ENCODE measurements at places on chromosomes 7 and 10.

DNA sequence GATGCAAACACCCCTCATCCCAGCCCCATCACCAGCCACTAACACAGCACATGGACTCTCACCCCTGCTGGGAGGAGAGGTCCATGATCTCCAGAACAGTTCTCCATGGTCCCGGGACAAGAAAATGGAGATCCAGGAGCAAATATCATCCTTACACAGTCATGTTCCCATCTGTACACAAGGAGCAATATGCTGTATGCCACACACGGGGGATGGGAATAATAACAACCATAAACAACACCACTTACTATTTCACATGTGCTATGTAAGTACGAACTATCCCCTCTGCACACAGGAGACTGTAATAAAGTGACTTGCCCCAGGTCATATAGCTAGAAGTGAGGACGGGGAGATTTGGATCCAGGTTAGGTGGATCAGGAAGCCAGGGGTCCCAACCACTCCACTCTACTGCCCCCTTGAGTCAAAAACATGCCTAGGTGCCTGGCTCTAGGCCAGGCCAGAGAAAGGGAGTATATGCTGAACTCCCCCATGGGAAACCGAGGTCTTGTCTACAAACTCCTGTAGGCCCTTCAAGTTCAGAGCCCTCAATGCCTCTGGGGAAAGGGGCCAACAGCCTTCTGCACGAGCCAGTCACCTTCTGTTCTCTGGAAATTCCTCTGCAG is 34.1 kb downstream of the LRRC20 start:
- peak; percentile 56 for DNase-seq

DNA sequence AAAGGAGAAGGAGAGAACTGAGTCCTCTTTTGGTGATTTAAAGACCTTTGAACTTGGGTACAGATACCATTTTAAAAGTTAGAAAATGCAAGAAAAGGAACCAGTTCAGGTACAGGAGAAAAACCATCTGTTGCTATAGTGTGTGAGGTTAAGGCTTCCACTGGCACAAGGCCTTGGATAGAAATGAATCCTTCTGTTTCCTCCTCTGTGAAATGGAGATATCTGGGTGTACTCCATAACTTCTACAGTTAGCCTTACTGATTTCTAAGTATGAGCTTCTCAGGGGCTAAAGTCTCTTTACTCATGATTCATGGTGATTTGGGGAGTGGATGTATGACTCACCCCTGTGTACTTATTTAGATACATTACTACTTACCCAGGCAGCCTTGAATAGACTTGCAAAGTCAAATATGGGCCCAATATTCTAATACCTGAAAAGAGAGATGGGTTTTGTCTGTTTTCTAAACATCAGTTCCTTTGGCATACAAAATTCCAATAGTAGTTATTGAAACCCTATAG is 117.2 kb upstream of the ADO start:
- DNase-seq: peak; percentile 65

- peak; percentile 82 for DNase-seq
Observed at GRCh38 chr10:102604439-102604841, 39.8 kb upstream of the TRIM8 start.

DNA sequence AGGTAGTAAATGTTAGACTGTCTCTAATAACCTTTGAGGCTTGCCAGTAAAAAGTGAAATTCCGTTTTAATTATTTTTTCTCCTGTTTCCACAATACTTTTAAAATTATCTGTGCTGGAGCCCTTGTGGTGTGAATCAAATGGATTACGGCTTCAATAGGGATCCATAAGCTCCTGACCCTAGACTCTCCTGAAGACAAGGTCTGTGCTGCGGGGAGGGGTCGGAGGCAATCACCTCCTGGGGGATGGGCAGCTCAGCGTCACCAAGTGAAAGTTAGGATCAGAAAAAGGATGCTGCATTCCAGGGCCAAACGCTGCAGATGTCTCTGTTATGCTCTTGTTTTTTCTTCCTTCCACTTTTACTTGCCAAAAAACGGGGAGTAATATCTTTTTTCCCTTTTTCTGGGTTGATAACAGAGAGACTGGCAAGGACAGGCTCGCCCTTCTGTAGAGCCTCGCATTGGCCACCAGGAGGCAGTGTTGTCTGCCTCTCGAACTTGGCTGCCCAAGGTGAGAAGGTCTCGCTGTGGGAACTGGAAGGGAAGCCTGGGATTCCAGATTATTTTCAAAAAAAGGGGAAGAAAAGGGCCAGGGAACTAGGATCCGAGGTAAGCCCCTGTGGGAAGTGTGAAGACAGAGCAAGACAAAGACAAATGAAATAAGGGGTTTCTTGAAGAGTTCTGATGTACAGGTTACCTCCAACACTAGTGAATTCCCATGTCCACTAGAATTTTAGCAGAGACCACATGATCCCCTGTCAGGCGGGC is 621.9 kb downstream of the ACTR3B start:
- no peak for DNase-seq

- no peak for DNase-seq
Observed at GRCh38 chr7:151919595-151919994, 36.7 kb upstream of the GALNTL5 start.

GRCh38 chr10:2529945-2530344 is 537.4 kb upstream of the PFKP start:
- DNase-seq: no peak

DNA sequence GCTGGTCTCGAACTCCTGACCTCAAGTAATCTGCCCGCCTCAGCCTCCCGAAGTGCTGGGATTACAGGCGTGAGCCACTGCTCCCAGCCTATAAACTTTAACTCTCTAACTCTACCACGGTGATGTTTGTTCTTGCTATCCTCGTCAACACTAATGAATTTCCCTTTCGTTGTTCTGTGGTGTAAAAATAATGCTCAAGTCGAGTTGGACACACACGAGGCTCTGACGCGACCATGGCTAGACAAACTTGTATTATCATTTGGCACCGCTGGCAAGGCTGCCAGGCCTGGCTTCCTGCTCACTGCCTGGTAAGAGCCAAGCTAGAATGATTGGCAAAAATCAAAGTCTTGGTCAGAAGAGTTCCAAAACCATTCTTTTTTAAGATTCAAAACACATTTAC is 167.0 kb upstream of the KLF6 start:
- no peak for DNase-seq

GRCh38 chr7:2114052-2114451 is 118.7 kb downstream of the MAD1L1 start:
- peak; percentile 58 for DNase-seq

DNA sequence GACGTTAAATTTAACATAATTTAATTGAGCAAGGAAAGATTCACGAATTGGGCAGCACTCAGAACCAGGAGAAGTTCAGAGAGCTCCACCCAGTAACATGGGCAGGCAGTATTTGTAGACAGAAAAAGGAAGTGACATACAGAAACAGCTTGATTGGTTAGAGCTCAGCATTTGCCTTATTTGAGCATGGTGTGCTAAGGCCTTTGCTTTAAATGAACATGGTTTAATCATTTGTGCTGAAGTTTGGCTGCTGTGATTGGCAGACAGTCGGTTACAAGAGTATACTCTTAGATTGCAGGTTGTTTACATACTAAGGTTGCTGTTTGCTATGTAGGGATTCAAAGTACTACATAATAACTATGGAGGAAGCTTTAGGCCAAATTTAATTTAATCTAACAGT is 199.2 kb downstream of the MALRD1 start:
- no peak for DNase-seq

- DNase-seq: no peak
Observed at GRCh38 chr7:43234968-43235367, 122.5 kb downstream of the HECW1 start.

DNA sequence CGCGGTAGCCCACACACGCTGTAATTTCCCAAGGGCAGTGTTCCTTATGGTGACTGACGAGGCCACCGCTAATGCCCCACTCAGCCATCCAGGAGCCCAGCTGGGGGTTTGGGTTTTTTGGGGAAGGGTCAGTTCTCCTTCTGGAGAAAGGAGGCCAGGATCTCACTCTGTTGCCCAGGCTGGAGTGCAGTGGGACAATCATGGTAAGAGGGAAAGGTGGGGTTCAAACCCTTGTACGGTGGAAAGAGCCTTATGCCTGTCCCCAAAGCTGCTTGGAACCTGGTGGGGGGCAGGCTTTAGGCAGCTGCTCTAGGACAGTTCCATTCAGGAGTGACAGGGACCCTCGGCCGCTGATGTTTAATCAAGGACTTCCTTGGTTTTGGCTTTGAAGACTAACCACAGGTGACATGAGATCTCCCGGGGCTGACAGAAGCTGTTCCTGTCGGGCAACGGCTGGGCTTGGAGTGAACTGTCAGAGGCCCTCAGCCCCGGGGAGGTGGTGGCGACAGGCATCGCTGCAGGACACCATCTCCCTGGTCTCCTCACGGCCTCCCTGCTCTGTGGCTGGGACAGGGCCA is 84.5 kb downstream of the CARD11 start:
- DNase-seq: no peak

GRCh38 chr7:146741911-146742310 is 625.3 kb downstream of the CNTNAP2 start:
- no peak for DNase-seq

GRCh38 chr7:44823255-44823781 is 24.6 kb downstream of the H2AZ2 start:
- DNase-seq: no peak

DNA sequence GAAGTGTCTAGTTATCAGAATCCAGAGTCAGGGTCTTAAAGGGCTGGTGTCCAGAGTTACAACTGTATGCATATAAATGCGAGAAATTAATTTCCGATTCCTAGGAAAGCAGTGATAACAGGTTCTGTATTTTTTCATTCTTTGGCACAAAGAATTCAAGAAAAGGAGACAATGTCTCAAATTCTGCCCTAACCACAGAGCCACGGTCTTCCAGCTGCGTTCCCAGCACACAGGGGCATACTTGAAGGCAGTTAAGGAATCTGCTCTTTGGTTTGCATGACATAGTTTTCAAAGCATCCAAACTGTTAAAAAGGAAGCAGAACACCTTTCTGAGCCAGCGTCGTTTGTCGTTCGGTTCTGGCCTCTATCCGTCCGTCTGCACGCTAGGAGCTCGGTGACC is 416.9 kb upstream of the MKI67 start:
- DNase-seq: no peak

- DNase-seq: no peak
Observed at GRCh38 chr10:100826983-100827818, 81.8 kb downstream of the PAX2 start.

DNA sequence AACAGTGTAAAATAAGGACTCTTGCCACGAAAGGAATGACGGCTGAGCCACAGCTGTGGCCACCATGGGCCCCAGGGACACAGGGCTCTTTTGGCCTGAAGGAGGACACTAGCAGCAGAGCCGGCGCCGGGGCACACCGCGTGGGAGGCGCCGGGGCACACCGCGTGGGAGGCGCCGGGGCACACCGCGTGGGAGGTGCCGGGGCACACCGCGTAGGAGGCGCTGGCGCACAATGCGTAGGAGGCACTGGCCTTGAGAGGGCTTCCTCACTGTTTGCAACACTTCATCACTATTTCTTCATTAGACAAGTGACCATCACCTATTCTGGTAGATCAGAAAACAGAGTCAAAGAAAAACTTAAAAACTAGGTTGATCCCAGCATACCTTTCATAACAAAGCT is 23.4 kb downstream of the ESYT2 start:
- no peak for DNase-seq

GRCh38 chr10:99958302-99958701 is 51.4 kb downstream of the DNMBP start:
- DNase-seq: no peak

- no peak for DNase-seq
Observed at GRCh38 chr7:12028508-12028907, 182.6 kb upstream of the TMEM106B start.

GRCh38 chr7:105655500-105656380 is 74.4 kb upstream of the EFCAB10 start:
- DNase-seq: no peak

DNA sequence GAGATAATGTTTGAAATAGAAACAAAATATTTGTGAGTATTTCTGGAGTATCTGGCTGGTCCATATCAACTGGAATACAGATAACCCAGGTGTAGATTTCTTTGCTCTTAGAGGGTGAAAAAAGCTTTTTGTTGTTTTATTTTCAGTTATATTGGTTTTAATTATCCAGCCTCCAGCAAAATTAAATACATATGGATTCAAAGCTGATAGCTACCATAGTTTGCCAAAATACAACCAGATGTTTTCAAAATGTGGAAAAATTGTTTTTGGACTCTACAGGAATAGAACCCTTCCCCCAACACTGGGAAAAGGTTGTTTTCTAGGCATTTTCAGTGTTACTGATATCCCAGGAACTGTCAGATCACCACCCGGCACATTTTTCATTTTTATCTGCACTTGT is 30.1 kb downstream of the LRRC17 start:
- DNase-seq: no peak

GRCh38 chr7:30654296-30655090 is 27.8 kb downstream of the CRHR2 start:
- DNase-seq: no peak

GRCh38 chr10:11909618-11910017 is 86.5 kb downstream of the PROSER2 start:
- no peak for DNase-seq

- DNase-seq: no peak
Observed at GRCh38 chr10:42981358-42982236, 95.3 kb upstream of the RET start.

All from cardiac fibroblast (primary cell).